ENCODE measurements at places on chromosomes 16 and 17.

DNA sequence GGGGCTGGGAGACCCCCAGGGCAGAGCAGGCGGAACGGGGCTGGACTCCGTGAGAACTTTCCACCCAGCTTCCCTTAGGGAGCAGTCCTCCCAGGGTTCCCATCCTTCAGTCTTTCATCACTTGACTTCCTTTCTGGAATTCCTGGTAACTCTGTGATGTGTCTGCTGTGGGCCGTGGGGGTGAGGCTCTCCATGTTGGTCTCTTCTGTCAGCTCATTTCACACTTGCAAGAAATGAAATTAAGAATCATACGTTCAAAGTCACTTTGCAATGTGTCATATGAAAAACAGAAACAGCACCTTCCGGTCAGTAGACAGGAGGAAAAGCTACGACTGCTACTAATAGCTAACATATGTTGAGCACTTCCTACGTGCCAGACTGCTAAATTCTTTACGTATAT lies 5.4 kb upstream of the BBS2 start:
- DNase-seq, result no peak

- no peak for DNase-seq
These were observed 12.2 kb downstream of the ENGASE start for GRCh38 chr17:79086609-79087427.

GRCh38 chr16:14564861-14565687 lies 65.0 kb downstream of the PARN start:
- DNase-seq, result no peak

DNA sequence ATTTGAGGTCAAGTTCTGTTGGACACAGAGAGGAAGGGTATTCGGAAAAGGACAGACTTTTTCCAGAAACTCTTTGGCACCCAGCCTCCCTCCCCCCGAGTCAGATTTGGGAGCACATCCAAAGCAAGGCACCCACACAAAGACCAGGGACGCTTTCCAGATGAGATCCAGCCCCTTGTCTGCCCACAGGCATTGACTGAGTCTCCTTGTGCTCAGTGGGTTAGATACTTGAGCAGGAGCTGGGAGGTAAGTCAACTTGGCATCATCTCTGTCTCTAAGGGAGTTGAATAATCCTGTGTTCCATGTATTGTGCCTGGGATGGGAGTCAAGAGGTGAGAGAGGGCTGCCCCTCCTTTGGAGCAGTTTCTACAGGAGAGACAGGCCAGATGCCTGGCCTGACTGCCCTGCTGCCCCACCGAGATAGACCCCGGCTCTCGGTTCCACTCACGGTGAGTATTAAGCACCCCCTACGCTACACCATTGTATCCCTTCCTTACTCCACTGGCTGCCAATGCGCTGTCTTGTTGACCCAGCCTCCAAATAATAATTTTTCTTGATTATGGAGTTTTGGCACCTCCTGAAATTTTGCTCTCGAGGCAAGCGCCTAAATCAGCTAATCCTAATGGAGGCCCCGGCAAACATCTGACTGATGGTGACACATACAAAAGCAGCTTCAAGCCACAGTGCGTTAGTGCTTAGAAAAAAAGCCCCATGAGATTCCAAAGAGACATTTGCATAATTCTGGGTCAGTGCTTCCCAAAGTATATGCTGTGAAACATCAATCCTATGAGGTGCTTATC lies 29.6 kb upstream of the MAP3K14 start:
- DNase-seq, result no peak

DNA sequence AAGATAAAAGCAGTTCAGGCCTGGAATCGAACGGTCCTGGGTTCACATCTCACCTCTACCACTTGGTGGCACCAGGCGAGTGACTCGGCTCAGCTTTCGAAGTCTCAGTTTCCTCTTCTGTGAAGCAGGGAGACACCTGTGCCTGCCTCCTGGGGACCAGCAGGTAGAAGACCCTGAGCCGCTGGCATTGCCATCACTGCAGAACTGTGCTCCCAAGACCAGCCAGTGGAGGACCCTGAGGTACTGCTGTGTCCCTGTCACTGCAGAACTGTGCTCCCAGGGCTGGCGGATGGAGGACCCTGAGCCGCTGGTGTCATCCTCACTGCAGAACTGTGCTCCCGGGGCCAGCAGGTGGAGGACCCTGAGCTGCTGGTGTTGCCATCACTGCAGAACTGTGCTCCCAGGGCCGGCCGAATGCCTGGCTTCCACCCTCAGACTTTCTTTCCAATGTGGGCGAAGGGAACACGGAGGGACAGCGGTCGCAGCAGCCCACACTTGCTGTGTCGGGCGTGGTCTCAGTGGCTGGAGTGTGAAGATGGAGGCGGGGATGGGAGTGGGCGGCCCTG lies 8.7 kb upstream of the SLC7A5 start:
- DNase-seq, result no peak

DNA sequence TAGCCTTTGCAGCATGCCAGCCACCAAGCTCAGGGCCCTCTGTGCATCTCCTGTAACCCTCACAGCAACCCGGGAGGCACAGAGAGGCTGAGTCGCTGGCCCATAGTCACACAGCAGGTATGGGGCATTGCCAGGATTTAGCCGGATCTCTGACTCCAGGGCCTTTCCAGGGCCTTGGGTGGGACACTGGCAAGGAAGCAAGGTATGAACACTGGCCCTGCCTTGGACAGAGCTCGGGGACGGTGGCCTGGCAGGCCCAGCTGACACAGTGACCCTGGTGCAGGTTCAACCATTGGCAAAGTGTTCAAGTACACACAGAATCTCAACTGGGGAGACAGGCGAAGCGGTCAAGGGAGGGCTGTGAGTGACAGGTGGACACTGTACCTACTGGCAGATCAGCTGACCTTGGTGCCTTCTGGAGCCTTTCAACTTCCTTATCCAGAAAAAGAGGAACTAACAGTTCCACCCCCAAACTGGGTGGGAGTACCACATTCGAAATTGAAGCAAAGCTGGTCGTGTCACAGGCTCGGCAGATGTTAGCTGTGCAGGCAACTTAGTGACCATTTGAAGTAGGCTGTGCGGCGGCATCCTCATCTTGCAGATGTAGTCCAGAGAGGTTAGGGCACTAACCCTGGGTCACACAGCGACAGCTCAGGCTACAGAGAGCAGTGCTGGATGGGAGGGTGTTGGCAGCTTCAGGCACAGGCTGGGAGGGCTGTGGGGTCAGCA lies 287.4 kb downstream of the SEC14L1 start:
- DNase-seq, result no peak

DNA sequence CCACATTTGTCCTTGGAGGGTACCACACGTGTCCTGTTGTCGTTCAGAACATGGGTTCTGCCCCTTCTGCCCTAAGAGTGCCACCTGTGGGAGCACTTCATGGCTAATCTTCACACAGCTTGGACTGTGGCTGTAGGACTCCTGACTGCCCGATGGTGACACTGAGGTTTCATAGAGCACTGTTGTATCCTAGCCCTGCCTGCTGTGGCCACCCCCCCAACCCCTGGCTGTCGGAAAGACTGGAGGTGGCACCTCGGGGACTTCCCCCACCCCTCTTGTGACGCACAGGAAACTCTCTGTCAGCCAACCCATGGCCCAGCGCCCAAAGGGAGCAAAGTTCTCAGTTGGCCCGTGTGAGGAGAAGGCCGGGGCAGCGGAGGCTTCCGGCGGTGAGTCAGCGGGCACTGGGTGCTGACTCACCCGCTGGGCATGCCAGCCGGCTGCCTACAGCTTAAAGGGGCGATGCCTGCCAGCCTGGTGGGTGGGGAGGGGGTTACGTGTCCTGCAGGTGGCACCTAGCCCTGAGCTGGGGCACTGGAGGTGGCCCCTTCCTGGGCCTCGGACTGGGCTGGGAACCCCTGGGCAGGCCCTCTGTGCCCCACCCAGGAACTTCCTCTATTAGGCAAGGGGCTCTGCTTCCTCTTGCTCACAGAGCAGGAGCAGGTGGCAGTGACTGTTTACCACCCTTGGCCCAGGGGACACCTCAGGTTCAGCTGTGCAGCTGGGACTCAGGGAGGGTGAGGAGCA lies 3.4 kb downstream of the MAP2K3 start:
- no peak for DNase-seq

- DNase-seq, result peak; percentile 77
These were observed 61.8 kb downstream of the KSR1 start for GRCh38 chr17:27518048-27518447.

GRCh38 chr17:32331243-32332040 lies 10.5 kb downstream of the C17orf75 start:
- no peak for DNase-seq

GRCh38 chr17:47701608-47702007 lies 7.6 kb downstream of the TBKBP1 start:
- no peak for DNase-seq

- no peak for DNase-seq
These were observed 387.4 kb downstream of the CPPED1 start for GRCh38 chr16:12416136-12416787.

GRCh38 chr16:2230376-2230775 lies 5.9 kb upstream of the DNASE1L2 start:
- no peak for DNase-seq

DNA sequence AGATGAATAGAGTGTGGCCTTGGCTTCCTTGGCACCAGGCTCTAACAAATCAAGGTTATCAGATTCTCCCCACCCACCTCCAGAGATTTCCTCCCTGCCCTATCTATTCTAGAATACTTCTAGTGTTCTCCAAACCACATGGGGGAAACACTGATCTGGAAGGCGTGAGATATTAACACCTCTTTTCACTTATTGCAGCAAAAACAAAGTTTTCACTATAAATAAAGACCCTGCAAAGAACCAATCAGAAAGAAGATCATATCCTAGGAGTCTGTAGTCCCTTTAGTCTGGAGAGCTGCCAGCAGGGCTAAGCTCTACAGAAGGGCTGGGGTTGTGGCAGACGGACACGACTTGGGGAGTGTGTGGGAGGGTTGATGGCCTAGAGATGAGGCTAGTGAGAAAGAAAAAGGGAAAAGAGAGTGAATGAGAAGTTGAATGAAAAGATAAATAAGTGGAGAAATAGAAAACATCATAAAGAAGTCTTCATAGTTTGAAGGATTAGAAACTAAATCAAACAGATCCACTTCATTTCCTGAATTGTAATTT lies 8.6 kb upstream of the SKAP1 start:
- DNase-seq, result no peak
